ENCODE measurements at places on chromosomes 12 and 14.

- DNase-seq: peak; percentile 18
These were observed 44.0 kb upstream of the REP15 start for GRCh38 chr12:27652174-27652763.

DNA sequence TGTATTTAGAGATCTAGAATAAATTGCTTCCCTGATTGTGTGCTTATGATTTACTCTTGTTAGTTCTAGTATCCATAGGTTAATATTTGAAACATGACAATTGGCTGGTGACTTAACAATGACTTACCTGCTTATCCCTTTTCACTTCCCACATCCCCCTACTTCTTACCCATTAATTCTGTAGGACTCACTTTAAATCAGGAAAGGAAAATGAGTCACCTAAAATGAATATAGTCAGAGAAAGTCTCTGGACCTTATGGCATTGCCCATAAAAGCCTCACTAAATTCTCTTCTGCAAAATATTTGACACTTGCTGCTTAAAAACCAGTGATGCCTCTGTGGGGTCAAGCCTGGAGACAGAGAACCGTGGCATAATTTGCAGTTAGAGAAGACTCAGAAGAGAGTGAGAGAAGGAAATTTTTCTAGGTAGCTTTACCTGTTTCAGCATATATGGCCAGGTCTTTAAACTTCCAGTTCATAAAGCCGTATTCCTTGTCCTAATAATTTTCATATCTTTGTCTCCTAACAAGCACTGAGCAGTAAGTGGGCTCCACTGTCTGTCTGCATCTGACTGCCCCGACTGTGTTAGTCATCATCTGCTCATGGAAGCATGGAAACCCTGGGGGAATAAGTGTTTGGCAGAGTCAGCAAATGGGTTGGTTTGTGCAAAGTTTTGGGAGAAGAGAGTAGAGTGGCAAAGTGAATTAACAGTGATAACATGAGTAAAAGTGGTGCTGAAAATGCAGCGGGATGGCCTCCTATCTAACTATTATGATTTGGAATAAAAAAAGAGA lies 294.4 kb downstream of the AKAP6 start:
- no peak for DNase-seq

- DNase-seq: no peak
These were observed 164.2 kb downstream of the NDUFA12 start for GRCh38 chr12:94839347-94839746.

DNA sequence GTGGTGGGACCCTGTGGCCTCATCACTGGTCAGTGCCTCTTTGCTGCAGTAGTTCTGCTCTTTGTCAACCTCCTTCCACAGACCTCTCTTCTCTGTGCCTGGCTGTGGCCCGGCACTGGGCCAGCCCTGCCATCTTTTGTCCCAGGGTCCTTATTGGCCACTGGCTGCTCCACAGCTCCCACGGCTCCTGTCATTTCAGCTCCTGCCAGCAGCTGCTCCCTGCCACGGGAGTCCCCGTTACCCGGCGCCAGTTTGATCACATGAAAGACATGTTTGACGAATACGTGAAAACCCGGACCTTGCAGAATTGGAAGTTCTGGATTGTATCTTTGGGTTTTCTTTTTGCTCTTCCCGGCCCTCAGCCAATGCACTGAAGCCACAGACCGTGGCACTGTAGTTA lies 35.4 kb downstream of the IL31 start:
- no peak for DNase-seq

- DNase-seq: no peak
These were observed 141.8 kb downstream of the MYRFL start for GRCh38 chr12:69966839-69967238.

DNA sequence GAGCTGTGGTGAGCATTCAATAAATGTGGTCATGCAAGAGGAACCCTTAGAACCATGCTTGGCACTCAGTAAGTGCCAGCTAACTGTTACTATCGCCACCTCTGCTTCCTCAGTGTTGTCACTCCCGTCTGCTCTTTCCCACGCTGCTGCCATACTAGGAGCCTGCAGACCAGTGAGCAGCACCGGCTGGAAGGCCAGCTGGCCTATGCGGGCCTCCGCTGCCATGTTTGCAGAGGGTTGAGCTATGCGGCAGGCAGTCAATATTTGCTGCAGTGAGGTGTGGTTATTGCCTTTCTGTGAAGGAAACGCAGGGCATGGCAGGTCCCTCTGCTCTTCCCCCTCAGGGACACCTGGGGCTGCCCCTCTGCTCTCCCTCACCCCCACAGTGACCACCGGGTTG lies 13.0 kb downstream of the KMT5A start:
- no peak for DNase-seq

DNA sequence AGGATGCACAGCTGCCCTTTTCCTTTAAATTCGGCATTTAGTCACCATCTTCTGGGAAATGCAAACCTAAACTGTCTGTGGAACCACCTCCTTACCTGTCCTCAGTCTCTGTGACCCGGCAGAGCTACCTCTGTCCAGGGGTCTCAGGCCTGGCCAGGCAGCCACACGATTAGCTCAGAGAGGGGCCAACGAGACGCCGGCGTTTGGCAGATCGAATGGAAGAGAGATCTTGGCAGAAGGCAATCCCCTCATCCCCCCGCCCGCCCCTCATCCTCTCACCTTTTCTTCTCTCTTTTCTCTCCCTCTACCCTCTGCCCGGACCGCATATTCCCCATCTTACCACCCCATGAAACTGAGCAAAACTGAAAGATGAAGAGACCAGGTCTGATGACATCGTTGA lies 101.0 kb downstream of the PIWIL1 start:
- DNase-seq: no peak

DNA sequence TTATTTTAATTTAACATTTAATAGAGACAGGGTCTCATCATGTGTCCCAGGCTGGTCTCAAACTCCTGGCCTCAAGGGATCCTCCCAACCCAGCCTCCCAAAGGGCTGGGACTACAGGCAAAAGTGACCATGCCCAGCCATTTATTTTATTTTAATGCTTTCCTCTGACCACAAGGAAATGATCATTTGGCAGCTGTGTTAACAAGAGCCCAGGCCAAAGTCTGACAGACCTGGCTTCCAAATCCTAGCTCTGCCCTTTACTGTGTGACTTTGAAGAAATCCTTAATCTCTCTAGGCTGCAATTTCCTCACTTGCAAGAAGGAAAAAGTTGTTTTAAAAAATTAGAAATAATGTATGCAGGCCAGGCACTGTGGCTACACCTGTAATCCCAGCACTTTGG lies 16.7 kb upstream of the GCH1 start:
- no peak for DNase-seq

GRCh38 chr14:74921053-74921620 lies 1.9 kb downstream of the RPS6KL1 start:
- DNase-seq: no peak

DNA sequence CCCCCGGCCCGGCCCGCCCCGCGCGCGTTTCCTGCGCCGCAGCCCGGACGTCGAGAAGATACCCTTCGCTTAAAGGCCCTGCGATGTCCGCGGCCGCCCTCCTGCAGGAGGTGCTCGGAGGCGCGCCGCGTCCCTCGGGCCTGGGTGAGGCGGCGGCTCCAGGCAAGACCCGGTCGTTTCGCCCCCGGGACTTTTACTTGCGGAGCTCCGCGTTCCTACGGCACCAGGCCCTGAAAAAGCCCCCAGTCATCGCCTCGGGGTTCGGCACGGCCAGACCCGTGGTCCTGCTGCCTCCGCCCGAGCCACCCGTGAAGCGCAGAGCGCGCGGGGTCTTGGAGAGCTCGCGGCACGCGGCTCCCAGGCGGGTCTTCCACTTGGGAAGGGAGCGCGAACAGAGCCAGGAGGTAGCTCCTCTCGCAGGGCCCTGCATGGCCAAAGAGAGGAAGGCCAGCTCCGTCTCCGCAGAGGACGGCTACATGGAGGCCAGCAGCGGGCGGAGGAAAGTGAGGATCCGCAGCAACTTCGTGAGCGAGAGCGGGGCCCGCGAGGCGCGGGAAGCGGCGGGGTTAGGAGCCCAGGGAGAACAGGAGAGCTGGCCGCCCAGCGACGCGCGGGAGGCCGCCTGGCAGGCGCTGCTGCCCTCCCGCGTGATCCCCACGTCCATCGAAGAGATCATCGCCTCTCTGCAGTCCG lies 26.9 kb downstream of the TTC6 start:
- no peak for DNase-seq

DNA sequence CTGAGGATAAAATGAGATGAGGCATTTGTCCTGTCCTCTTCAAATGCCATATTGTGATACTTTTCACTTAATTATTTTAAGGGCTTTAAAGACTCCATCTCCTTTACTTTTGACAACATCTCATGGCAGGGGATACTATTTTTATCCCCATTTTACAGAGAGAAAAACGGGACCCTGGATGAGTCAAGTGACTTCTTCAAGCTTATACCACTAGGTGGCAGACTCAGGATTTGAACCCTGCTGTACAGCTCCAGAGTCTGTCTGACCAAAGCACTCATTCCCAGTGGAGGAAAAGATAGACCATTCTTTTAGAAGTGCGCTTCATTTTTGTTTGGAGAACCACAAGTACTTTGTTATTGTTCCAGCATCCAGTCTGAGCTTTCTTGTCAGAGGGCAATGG lies 1.7 kb upstream of the SMOC1 start:
- DNase-seq: no peak

DNA sequence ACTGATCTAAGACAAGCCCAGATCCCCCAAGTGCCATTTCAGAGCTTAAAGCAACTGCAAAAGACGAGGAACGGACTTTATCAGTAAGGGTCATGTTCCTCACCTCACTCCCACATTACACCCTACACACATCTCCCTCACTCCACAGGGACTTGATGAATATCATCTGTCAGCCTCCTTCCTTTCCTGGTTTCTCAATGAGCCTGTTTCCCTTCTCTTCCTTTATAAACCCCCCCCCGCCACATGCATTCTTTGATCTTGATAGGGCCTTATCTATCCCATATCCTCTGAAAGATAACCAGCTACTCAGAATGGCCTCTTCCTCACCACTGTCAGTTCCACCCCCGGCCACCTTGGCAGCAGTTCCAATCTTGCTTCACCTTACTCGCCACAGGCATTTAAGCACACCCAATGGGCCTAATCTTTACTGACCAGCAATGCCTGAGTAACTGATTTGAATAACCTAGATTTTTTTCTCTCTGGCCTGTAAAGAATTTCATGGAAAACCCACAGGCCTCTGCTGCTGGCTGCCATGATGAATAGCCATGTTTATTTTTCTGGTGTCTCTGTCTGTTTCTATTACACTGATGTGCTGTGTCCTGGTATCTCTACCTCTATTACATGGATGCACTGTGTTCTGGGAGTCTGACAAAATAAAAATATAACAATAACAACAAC lies 138.7 kb downstream of the PHLDA1 start:
- DNase-seq: no peak

- DNase-seq: peak; percentile 49
These were observed 5.8 kb downstream of the ASB2 start for GRCh38 chr14:93970585-93970964.

DNA sequence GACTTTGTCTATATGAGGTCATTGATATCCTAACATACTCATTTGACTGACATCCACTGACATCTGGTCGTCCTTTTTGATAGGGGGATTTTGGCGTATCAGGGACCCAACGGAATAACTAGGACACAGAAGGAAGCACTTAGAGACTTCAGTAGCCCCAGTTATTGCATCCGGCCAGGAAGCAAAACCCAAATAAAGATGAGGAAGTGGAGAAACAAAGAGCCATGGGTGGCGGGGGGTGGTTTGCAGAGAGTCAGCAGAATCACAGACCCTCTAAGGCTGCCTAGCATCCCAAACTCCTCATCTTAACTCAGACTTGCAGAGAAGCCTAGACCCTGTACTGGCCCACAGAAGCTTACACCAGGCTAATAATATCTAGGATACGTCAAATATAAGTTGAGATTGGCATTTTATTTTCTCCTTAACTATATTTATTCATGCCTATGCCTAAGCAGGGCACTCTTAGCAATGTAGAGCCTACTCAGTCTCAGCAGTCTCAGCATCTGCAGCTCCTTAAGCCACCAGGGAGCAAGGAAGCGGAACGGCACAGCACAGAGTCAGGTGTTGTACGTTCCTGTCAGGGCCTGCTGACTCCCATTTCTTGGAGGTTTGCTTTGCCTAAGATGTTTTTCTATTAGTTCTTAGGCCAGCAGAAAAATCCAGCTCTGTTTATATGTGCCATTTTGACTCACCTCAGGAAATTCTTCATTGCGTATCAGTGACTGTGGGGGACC lies 45.1 kb downstream of the KCNA1 start:
- no peak for DNase-seq

DNA sequence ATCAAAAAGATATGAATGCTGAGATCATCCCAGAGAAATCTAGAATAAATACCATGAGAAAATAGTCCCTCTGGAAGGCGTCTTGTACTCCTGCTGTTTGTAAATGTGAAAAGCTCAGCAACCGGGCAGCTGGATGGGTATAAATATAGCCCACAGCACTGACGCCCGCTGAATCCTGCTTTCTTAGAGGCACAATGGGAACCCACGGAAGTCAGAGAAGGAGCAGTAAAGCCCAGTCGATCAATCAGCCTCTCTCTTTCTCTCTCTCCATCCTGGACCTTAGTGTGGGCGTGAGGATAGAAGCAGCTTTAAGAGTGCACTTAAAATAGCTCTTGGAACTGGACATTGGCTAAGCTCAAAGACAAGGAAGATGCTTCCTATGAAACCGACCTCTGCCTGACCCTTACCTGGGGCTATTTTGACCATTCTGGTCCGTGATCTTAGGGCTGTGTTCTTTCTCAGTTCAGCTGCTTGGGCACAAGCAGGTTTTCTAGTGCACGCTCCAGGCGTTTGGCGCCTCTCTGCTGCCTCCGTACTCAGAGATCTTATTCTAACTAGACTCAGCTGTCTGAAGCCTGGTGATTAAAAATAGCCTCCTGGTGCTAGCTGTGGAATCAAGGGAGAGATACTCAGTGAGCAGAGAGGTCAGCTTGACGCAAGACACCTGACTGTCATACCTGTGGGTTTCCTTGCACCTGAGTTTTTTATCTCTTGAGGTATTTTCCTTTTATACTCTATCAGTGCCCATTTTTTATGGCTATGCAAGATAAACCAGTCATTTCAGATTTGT lies 144.6 kb downstream of the ETV6 start:
- no peak for DNase-seq

- no peak for DNase-seq
These were observed 166.7 kb downstream of the RAD51B start for GRCh38 chr14:67986131-67986841.

GRCh38 chr14:95327558-95328374 lies 8.1 kb upstream of the CLMN start:
- DNase-seq: no peak

- no peak for DNase-seq
These were observed 4.3 kb upstream of the NIN start for GRCh38 chr14:50835280-50835679.

All from stimulated activated CD4-positive, alpha-beta T cell treated with anti-CD3 and anti-CD28 coated beads, Interleukin-1b, Interleukin-23, amount 100 ng/mL, for 1 hour (primary cell).